ENCODE measurements at places on chromosomes 2 and 18.

DNA sequence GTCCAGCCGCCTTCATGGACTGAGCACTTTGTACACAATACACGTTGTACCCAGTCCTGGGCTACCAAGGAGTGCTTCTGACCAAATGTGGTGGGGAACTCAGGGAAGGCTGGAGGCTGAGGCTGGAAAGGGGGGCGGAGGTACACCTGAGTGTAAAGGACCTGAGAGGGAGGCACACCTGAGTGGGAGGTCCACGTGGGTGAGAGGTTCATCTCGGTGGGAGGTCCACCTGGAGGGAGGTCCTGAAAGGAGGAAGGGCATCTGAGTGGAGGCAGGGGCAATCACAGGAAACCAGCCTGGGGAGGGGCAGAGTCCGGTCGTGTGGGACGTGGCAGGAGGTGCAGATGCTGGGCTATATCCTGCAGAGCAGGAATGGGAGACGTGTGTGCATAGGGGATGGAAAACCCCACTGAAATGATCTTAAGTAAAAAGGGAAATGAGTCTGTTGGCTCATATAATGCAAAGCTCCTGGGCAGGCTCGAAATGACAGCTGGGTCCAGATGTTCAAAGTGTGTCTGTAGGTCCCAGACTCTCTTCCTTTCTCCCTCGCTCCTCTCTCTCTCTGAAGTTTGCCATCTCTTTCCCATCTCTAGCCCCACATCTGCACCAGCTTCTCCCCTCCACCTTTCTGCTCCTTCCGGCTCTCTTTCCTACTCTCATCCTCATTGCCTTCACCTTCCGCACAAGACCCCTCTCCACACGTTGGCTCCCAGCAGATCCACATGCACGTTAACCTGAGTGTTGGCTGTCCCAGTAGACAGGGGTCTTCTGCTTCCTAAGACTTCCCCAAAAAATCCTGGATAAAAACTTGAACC is 137.7 kb downstream of the PXDN start:
- no peak for DNase-seq

- DNase-seq = no peak
Observed at GRCh38 chr2:6159606-6160005, 467.4 kb downstream of the SOX11 start.

- DNase-seq = no peak
Observed at GRCh38 chr18:50721451-50722120, 98.2 kb downstream of the MRO start.

DNA sequence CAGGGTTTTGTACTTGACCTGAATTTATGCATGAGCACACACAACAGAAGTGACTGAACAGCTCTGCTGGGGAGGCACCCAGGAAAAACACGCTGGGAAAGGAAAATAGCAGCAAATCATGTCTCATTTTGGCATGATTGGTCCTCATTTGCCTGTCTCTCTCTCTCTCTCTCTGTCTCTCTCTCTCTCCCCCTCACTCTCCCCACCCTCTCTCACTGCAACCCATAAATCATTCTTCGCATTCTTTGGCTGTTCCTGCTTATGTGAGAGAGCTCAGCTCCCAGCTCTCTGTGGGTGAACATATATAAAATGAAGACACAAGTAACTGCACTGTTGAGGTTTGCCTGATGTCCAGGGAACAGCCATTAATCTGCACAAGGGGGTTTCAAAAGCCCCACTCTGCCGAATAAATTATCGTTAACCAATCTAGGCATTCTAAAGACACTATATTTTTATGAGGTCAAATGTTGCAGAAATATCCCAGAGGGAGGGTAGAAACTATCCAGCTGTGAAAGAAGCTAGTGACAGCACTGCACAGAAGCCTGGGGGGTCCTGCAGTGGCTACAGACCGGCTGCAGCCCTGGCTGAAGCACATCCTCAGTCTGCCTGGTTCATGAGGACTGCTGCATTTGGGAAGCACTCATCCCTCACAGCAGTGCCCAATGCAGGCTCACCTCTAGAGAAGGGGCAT is 260.3 kb downstream of the AFF3 start:
- no peak for DNase-seq

GRCh38 chr2:69416147-69416546 is 21.1 kb downstream of the NFU1 start:
- no peak for DNase-seq

DNA sequence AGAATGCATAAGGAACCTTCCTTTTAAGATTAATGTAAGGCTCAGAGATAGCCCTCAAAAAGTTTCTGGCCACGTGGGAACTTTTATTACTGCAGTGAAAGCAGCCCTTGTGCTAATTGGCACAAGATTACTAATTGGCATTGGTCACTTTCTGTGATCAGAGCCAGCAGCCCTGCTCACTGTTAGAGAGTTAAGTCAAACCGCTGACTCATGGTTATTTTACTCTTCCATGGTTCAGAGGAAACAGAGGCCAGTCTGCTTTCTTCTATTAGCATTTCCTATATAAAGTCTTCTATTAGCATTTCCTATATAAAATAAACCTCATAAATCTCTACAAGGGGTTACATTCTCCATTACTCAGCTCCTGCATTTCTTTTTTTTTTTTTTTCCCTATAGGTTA is 1.5 kb upstream of the SLC35G4 start:
- no peak for DNase-seq

GRCh38 chr2:53202063-53202462 is 565.5 kb upstream of the CHAC2 start:
- DNase-seq = no peak

GRCh38 chr2:7073901-7074300 is 156.7 kb downstream of the RNF144A start:
- no peak for DNase-seq

DNA sequence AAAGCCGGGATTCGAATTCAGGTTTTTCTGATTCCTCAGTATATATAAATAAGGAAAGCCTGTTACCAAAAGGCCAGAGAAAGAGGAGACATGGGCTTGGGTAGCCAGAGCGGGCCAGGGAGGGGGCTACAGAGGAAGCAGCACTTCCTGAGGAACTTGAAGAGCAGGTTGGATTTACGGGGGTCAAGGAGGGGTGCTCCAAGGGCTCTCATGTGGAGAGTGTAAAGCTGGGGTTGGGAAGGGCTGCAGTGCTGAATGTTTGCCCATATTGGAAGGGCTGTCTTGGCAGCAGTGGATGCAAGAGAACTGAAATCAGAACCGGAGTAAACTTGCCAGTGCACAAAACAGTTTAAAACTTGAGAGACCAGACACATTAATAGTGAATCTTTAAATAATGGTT is 511.5 kb downstream of the CNTNAP5 start:
- DNase-seq = no peak

GRCh38 chr18:50009773-50010335 is 185.1 kb downstream of the MYO5B start:
- no peak for DNase-seq

- DNase-seq = no peak
Observed at GRCh38 chr2:74762789-74763188, 71.1 kb upstream of the HK2 start.

- DNase-seq = no peak
Observed at GRCh38 chr2:196225213-196225612, 53.8 kb upstream of the STK17B start.

- DNase-seq = no peak
Observed at GRCh38 chr2:156702541-156702940, 266.4 kb downstream of the GPD2 start.

DNA sequence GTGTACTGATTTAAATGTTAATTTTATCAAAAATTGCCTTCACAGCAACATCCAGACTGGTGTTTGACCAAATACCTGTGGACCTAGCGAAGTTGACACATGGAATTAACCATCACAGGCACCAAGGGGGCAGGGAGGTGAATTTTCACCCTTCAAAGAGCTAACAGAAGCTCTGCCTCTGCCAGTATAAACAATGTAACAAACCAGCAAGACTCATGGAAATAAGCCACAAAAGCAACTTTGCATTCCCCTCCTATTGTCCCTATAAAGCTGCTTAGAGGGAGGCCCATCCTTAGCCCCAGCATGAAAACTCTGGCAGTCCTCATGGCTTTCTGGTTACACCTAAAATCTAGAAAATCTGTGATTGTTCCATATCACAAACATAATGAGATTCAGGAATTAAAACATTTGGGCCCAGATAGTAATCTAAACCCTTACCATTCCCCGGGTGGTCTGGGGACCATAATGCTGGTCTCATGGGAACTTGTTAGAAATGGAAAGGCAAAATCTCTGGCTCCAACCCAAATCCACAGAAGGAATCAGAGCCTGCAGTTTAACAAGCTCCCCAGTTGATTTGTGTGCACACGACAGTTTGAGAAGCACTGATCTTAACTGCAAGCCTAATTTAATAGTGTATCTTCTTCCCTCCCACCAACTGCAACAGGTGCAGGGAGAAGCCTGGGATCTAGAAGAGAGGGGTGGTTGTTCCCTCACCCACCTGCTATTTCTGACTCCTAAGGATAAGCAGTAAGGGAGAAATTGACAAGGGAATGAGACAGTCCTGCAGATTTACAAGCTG is 23.1 kb downstream of the SERPINB11 start:
- no peak for DNase-seq

DNA sequence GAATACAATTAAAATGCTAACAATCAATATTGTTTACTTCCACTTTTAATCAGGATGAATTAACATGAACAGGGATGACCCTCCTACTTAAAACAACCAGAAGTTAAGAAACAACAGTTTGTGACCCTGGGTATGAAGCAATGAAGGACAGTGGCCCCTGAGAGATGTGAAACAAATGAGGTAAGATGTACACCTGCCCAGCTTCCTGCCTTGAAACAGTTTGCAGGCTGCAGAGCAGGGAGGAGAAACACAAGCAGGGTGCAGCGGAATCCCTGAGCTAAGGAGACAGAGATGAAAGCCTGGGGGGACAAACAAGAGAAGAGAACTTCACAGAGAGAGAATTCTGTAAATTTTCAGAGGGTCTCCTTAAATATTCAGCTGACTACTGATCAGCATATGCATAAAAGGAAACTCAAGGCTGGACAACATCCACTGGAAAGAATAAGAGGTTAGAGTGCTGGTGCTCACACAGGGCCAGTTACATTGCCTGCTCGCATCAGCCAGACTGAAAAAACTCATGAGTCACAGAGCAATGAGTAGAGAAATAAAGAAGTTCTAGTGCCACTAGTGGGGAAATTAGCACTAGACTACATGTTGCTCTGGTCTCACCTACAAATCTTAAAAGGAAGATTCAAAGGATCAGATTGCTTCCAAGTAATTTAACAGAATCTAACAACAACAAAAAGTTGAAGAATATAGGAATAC is 106.4 kb downstream of the PID1 start:
- no peak for DNase-seq

- no peak for DNase-seq
Observed at GRCh38 chr18:3424280-3424890, 25.6 kb upstream of the TGIF1 start.

DNA sequence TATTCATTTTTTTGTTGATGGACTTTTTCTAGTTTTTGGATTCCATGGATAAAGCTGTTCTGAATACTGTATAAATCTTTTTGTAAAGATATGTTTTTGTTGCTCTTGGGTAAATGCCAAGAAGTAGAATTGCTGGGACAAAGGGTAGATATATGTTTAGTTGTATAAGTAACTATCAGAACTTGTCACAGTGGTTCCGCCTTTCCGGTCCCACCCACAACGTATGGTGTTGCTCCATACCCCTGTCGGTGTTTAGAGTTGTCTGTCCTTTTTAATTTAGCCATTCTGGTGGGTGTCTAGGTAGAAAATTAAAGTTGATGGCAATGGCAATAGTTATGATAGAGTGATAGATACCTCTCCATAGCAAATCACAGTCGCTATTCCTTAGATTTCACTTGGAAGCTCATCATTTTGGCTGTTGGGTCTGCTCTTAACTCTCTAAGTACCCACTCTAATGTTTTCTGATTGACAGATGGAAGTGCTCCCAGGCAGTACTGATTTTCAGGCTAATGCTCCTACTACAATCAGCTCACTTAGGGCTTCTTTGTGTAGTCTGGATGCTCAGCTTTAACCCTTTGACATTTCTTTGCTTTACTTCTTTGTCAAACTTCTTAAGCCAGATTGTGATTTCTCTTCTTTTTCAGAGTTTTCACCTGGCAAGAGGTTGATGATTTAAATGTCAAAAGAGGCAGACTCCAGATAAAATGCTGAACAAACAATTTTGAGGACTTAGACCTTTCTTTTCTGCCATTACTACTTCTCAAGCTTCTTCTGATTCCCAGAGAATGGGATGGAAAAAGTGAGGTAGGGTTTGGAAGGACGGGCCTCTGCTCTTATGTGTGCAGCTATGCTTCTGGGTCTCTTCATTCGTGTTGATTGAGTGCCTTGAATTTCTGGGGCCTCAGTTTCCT is 156.4 kb downstream of the AQP4 start:
- no peak for DNase-seq

GRCh38 chr2:190126798-190127197 is 64.3 kb upstream of the MSTN start:
- DNase-seq = no peak

- peak; percentile 72 for DNase-seq
Observed at GRCh38 chr18:49813069-49813318, 339 bp downstream of the ACAA2 start.

GRCh38 chr2:166764216-166764615 is 124.1 kb upstream of the XIRP2 start:
- no peak for DNase-seq

DNA sequence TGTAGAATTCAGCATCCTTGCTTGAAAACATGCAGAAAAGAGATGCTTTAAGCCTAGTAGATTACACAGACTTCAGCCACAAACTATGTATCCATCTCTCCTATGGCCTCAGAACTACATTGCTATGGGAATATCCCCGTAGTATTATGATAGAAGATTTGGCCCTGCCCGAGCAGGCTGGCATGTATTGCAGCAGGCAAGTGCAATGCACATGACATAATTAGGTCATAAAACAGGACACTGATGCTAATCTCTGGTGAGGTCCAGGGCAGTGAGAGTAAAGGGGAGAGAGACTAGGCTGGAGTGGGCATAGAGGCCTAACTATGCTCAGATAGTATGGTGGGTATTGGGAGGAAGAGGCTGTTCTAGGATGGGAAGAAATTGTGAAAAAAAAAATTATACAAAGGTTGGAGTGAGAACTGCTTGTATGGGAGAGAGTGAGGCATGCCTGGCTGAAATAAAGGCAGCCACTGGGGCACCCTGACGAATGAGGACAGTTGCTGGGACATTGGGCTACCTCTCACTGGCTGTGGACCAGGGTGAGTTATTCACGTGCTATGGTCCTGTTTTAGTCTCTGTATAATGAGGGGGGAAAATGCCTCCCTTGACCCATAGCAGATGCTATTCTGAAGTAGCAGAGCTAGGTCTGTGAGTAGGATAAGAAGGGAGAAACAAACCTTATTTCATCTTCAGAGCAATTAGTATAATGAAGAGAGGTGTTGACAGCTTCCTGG is 1.6 kb upstream of the PLA2R1 start:
- DNase-seq = no peak

DNA sequence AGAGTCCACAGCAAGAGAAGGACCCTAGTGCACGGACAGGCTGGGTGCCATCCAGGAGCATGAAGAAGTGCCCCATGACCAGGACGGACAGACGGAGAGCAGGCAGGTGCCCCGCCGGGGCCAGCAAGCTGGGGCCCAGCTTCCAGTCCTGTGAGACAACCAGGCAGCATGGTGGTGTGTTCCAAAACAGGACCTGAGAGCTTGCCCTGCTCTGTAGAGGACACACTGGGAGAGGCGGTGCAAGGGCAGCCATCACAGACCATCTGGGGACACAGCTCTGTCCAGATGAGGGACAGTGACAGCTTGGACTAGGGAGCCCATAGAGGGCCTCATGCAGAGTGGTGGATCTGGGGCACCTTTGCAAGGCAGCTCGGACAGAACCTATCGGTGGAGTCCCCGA is 279.8 kb downstream of the EIPR1 start:
- no peak for DNase-seq

- no peak for DNase-seq
Observed at GRCh38 chr2:72744049-72744448, 81.8 kb downstream of the EXOC6B start.

GRCh38 chr2:32882816-32883810 is 63.6 kb upstream of the LTBP1 start:
- DNase-seq = no peak

- no peak for DNase-seq
Observed at GRCh38 chr2:196266351-196266750, 95.0 kb upstream of the STK17B start.

All from left forelimb (tissue), 1 donor.